ENCODE measurements at places on chromosomes 5 and 9.

GRCh38 chr9:69193685-69194032 lies 19.6 kb downstream of the TJP2 start:
- peaks cover 21% of the 10 kb centered on the region for H3K4me1 ChIP-seq
- no peaks in the 10 kb centered on the region for H3K36me3 ChIP-seq
- DNase-seq = no peak

DNA sequence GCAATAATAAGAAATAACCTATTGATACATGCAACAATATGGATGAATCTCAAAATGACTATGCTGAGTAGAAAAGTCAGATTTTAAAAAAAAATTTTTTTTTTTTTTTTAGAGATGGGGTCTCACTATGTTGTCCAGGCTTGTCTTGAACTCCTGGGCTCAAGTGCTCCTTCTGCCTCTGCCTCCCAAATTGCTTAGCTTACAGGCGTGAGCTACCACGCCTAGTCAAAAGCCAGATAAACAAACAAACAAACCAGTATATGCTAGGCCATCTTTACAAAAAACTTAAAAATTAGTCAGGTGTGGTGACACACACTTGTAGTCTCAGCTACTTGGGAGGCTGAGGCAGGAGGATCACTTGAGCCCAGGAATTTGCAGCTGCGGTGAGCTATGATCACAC lies 79.0 kb downstream of the MED27 start:
- H3K36me3 ChIP-seq = no peaks in the 10 kb centered on the region
- no peak for DNase-seq
- no peaks in the 10 kb centered on the region for H3K4me1 ChIP-seq
- H3K27me3 ChIP-seq = no peaks in the 10 kb centered on the region
- H3K4me3 ChIP-seq = no peak overlapping the region

DNA sequence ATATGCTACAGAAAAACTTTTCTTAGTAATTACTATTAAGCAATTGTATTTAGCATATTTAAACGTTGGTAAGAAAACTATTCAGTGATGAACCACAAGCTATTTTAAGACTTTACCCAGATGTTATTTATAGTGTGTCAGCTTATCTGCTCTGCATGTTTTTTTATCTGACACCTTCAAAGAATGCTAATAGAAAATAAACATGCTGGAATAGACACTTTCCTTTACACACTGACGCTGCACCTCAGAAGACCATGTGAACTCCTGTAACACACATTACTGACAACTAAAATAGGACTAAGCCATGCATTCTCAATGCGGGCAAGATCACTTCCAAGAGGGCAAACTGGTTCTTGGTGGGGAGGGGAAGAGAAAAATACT lies 38.3 kb downstream of the FNIP1 start:
- no peak for DNase-seq
- no peak overlapping the region for H3K4me3 ChIP-seq
- H3K4me1 ChIP-seq = peaks cover 15% of the 10 kb centered on the region
- H3K36me3 ChIP-seq = no peaks in the 10 kb centered on the region

DNA sequence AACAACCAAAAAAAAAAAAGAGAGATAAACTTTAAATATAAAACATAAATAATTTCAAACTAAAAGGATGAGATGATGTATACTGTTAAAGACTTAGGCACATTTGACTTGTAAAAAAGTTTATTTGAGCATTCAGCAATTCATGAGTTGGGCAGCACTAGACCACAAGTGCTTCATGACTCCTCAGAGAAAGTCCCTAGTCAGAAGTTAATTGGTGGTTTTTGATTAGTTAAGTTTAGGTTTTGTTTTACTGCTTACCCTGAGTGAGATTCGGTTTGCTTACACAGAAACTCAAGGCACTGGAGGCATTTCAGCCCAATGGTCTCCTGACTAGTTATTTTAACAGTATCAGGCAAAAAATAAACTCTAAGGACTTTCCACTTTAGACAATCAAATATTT lies 129.2 kb downstream of the MARCHF11 start:
- no peaks in the 10 kb centered on the region for H3K27me3 ChIP-seq
- H3K4me1 ChIP-seq = no peaks in the 10 kb centered on the region
- H3K4me3 ChIP-seq = no peak overlapping the region

- H3K27ac ChIP-seq = no peak overlapping the region
- no peaks in the 10 kb centered on the region for H3K36me3 ChIP-seq
- no peaks in the 10 kb centered on the region for H3K4me1 ChIP-seq
- no peak overlapping the region for H3K4me3 ChIP-seq
- H3K27me3 ChIP-seq = no peaks in the 10 kb centered on the region
Observed at GRCh38 chr9:134783699-134784039, 96.9 kb upstream of the FCN2 start.

- no peak overlapping the region for H3K27ac ChIP-seq
- no peaks in the 10 kb centered on the region for H3K4me1 ChIP-seq
- no peaks in the 10 kb centered on the region for H3K27me3 ChIP-seq
- H3K36me3 ChIP-seq = no peaks in the 10 kb centered on the region
Observed at GRCh38 chr5:122145906-122146305, 16.6 kb downstream of the ZNF474 start.

- DNase-seq = peak; percentile 95
- no peaks in the 10 kb centered on the region for H3K27me3 ChIP-seq
- peak within 1 kb of the TSS; percentile 81 for H3K4me3 ChIP-seq
- H3K36me3 ChIP-seq = peaks cover 3% of the 10 kb centered on the region
- H3K4me1 ChIP-seq = peaks cover 25% of the 10 kb centered on the region
Observed at GRCh38 chr9:21334701-21335632, at the start of gene KLHL9. TSS of gene KLHL9 (minus strand) at chr9:21335404. CDS start at chr9:21334859, 545 bp downstream.

DNA sequence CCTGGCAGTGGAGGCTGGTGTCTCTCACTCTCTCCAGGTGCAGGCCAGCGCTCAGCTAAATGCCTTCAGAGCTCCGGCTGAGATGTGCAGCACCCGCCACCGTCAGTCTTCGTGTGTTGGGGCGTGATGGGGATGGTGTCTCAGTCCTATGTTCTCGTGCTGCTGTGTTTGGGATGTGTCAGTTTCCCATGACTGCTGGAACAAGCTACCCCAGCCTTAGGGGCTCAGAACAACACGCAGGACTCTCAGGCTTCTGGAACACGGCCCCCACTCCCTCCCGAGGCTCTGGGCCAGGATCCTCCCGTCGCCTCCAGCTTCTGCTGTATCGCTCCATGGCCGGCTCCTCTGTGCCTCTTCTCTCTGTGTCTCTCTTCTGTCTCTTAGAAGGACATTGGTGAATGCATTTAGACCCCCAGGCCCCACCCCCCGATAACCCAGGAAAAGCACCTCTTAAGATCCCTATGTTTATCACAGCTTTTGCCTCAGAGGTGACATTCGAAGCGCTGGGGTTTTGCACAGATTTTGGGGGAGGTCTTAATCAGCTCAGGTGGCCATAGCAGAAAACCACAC lies 9.6 kb upstream of the CEP72 start:
- H3K27me3 ChIP-seq = no peaks in the 10 kb centered on the region
- H3K4me1 ChIP-seq = peaks cover 7% of the 10 kb centered on the region
- H3K4me3 ChIP-seq = no peak overlapping the region

DNA sequence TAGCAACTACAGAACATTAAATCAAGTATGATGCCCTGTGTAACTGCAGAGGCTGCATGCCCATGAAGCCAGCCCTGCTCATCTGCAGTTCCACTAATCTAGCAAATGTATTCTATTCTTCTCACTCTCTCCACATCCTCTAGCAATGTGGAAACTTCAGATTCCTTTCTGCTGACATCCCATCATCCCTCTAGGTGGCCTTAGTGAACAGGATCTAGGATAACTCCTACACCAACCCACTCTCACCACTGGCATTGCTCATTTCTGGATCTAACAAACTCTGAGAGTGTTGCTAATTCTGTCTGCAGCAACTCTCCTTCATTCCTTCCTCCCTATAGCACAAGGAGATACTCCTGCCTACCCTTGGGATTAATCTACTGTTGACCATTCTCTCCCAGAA lies 80.8 kb downstream of the FAM81B start:
- no peak overlapping the region for H3K27ac ChIP-seq
- peaks cover 21% of the 10 kb centered on the region for H3K36me3 ChIP-seq
- DNase-seq = no peak

GRCh38 chr9:95722141-95722540 lies 153.3 kb upstream of the ERCC6L2 start:
- no peak for DNase-seq
- H3K4me1 ChIP-seq = no peaks in the 10 kb centered on the region
- H3K27ac ChIP-seq = no peak overlapping the region
- no peaks in the 10 kb centered on the region for H3K36me3 ChIP-seq

DNA sequence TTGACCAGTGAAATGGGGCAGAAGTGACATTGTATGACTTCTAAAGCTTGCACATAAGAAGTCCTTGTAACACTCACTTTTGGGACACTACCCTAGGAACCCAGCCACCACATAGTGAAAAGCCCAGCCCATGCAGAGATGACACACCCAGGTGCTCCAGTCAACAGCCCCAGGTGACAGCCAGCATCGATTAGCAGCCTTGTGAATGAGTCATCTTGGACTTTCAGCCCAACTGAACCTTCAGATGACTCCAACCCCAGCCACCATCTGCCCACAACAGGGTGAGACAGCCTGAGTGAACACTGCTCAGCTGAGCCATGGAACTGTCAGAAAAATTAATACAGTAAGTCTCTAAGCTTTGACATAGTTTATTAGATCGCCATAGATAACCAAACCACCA lies 458.6 kb downstream of the ZSWIM6 start:
- no peak overlapping the region for H3K27ac ChIP-seq
- DNase-seq = no peak
- H3K36me3 ChIP-seq = no peaks in the 10 kb centered on the region
- no peaks in the 10 kb centered on the region for H3K27me3 ChIP-seq
- H3K4me1 ChIP-seq = peaks cover under 1% of the 10 kb centered on the region

- H3K27me3 ChIP-seq = no peaks in the 10 kb centered on the region
- no peak overlapping the region for H3K27ac ChIP-seq
- H3K36me3 ChIP-seq = no peaks in the 10 kb centered on the region
- DNase-seq = peak; percentile 75
- H3K4me3 ChIP-seq = no peak overlapping the region
- H3K4me1 ChIP-seq = no peaks in the 10 kb centered on the region
Observed at GRCh38 chr5:152349683-152350526, 55.2 kb downstream of the NMUR2 start.

GRCh38 chr5:68115584-68115983 lies 100.0 kb upstream of the PIK3R1 start:
- no peak overlapping the region for H3K27ac ChIP-seq
- H3K36me3 ChIP-seq = no peaks in the 10 kb centered on the region
- no peaks in the 10 kb centered on the region for H3K27me3 ChIP-seq
- DNase-seq = no peak
- no peaks in the 10 kb centered on the region for H3K4me1 ChIP-seq

DNA sequence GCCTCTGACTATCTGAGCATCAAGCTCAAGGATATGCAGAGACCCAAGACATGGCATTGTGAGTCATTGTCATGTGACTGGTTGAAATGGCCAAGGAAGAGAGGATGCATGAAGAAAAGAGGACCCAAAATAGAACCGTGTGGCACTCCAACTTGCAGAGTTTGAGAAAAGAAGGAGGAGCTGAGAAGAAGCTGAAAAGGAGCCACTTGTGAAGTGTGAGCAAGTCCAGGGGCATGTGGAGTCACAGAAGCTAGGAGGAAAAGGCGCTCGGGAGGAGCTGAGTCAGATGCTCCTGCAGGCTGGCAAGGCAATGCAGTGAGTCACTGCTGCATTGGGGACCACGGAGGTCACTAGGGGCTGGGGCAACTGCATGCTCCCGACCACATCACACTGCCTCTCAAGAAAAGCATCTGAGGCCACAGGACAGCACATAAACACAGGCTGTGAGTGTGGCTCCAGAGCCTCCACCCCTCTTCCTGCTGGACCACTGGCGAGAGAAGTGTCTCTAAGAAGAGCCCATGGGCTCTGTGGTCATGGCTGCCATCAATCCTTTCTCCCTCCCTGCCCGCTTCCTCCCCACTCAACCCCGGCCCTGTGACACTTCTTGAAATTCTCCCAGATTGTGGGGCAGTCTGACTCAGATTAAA lies 197.6 kb downstream of the DRD1 start:
- H3K27me3 ChIP-seq = no peaks in the 10 kb centered on the region
- H3K4me3 ChIP-seq = no peak overlapping the region
- H3K36me3 ChIP-seq = no peaks in the 10 kb centered on the region
- DNase-seq = no peak
- no peak overlapping the region for H3K27ac ChIP-seq

- H3K36me3 ChIP-seq = peaks cover 21% of the 10 kb centered on the region
- H3K4me1 ChIP-seq = peaks cover 100% of the 10 kb centered on the region
- peak overlapping the region; percentile 45 for H3K4me3 ChIP-seq
- DNase-seq = peak; percentile 70
- H3K27ac ChIP-seq = peak overlapping the region; percentile 86
Observed at GRCh38 chr5:158819840-158820620, 279.7 kb downstream of the EBF1 start.

- no peaks in the 10 kb centered on the region for H3K36me3 ChIP-seq
- H3K27ac ChIP-seq = no peak overlapping the region
- no peak overlapping the region for H3K4me3 ChIP-seq
- H3K27me3 ChIP-seq = no peaks in the 10 kb centered on the region
Observed at GRCh38 chr5:62283861-62284260, 22.1 kb upstream of the KIF2A start.

DNA sequence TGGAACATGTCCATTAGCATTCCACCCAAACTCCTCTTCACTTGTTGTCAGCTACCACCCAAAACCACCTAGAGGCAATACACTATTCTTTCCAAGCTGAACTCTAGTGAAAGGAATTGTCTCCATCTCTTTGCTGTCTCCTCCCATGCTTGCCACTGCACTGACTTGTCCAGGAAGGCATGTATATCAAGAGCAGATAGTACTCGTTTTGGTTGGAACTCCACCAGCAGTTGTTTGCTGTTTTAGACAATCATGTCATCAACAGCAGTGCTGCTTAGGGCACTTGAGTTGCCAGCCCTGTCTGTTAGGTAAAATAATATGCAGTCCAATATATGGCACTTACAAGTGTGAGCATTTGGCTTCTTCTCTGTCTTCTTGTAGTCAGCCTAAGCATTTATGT lies 80.0 kb upstream of the SAP30L start:
- H3K4me1 ChIP-seq = no peaks in the 10 kb centered on the region
- H3K27ac ChIP-seq = no peak overlapping the region
- no peaks in the 10 kb centered on the region for H3K36me3 ChIP-seq
- H3K27me3 ChIP-seq = no peaks in the 10 kb centered on the region
- no peak for DNase-seq
- no peak overlapping the region for H3K4me3 ChIP-seq

GRCh38 chr5:173655196-173655797 lies 38.8 kb upstream of the BOD1 start:
- H3K4me1 ChIP-seq = peaks cover 3% of the 10 kb centered on the region
- no peaks in the 10 kb centered on the region for H3K36me3 ChIP-seq
- H3K27ac ChIP-seq = no peak overlapping the region
- no peak for DNase-seq
- no peaks in the 10 kb centered on the region for H3K27me3 ChIP-seq

DNA sequence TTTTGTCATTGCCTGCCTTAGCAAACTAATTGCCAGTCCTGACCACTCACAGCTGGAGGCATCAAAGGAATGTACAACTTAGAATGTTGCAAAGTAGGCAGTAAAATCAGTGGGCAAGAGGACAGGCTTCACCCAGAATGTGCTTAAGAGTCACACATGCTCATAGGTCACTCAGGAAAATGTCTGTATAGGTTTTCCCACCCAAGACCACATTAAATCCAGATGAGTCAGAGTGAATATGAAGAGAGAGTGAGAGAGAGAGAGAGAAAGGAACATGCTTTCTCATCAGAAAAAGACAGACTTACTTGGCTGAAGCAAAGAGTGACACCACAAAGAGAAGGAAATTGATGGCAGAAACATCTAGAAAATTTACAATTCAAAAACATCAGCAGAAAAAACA lies 37.9 kb downstream of the PLEKHG4B start:
- H3K36me3 ChIP-seq = no peaks in the 10 kb centered on the region
- 0 out of 2 replicates have a peak, but pooled peaks cover 5% of the 10 kb centered on the region for H3K27me3 ChIP-seq
- no peak overlapping the region for H3K27ac ChIP-seq
- DNase-seq = no peak
- no peak overlapping the region for H3K4me3 ChIP-seq

GRCh38 chr9:137793196-137793841 lies 84.3 kb upstream of the CACNA1B start:
- DNase-seq = no peak
- H3K36me3 ChIP-seq = peaks cover 12% of the 10 kb centered on the region
- no peak overlapping the region for H3K27ac ChIP-seq
- no peak overlapping the region for H3K4me3 ChIP-seq
- H3K27me3 ChIP-seq = no peaks in the 10 kb centered on the region

Measured in Karpas-422 (cell line).